ENCODE measurements at places on chromosomes 13 and 19.
A peak's percentile ranks its signal among the peaks of the same experiment; 100 is the strongest.

DNA sequence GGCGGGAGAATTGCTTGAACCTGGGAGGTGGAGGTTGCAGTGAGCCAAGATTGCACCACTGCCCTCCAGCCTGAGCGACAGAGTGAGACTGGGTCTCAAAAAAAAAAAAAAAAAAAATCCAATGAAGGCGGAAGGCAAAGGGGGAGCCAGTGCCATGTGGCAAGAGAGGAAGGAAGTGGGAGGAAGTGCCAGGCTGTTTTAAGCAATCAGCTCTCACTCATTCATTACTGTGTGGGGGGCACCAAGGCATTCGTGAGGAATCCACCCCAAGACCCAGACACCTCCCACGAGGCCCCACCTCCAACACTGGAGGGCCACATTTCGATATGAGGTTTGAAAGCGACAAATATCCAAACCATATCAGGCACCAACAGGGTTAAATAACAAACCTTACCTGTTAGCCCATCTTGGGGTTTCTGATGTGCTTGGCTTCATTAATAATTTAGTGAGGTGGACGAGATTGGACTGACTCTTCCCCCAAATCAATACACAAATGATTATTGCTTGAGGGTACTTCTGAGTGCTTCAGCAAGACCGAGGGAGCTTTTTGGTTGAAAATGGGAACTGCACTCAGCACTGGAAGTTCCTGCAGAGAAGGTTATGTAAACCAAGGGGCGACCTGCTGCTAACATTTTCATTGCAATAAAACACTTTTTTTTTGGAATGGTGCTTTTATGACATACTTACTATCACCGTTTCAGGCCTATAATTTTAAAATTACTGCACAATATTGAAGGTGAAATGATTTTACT lies 7.5 kb upstream of the LRP3 start:
- DNase-seq: no peak

DNA sequence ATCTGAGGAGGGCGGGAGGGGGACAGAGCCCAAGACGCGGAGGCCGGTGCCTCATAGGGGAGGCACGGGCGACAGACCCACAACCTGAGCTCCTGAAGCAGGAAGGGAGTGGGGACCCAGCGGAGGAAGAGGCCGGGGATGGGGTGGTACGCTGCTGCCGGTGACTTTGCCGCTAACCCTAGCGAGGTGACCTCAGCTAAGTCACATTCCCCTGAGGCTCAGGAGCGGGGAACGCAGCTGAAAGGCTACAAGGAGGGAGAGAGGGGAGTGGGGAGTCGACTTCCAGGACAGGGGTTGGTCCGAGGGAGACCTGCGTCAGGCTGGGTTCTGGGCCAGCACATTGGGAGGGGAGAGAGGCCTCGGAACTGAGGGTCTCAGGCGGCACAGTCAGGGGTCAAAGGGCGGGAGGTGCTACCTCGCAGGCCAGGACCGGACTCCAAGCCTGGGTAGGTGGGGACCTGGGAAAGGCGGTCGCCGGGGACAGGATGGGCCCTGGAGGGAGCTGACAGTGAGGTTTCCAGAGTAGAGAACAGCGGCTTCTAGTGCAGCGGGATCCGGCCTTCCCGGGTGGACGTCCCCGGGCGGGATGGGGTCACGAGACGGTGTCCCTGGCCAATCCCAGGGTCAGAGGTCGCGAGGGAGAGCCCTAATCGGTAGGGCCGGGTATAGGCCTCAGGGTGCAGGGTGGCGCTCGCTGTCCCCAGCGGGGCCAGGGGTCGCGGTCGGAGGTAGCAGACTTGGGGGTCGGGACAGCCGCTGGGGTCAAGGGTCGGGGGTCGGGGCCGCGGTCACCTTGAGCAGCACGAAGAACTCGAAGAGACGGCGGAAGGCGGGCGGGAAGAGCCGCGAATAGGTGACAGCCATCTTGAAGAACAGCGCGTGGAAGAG lies 699 bp downstream of the TMEM259 start:
- DNase-seq: no peak

GRCh38 chr13:109336730-109337129 lies 449.7 kb downstream of the IRS2 start:
- DNase-seq: peak; percentile 17

DNA sequence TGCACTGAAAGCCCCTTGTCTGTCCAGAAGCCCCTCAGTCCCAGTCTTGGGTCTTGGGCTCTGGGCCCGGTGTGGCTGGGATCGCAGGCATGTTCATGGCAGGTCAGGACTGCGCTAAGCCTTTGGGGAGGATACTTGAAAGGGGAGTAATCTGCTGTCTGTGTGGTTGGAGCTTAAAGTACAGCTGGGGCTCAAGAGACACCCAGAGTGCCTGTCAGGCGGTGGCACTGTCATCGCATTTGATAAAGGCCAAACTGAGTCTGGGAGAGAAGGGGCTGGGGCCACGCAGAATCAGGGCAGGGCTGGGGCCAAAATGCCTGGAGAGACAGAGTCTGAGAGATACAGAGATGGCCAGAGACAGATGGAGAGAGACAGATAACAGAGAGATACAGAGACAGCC lies 4.2 kb upstream of the CILP2 start:
- no peak for DNase-seq

- no peak for DNase-seq
Observed at GRCh38 chr19:35459414-35460082, 11.5 kb downstream of the FFAR2 start.

GRCh38 chr19:41537789-41538188 lies 38.2 kb upstream of the CEACAM21 start:
- DNase-seq: no peak

GRCh38 chr13:60260440-60260839 lies 96.7 kb upstream of the DIAPH3 start:
- no peak for DNase-seq

DNA sequence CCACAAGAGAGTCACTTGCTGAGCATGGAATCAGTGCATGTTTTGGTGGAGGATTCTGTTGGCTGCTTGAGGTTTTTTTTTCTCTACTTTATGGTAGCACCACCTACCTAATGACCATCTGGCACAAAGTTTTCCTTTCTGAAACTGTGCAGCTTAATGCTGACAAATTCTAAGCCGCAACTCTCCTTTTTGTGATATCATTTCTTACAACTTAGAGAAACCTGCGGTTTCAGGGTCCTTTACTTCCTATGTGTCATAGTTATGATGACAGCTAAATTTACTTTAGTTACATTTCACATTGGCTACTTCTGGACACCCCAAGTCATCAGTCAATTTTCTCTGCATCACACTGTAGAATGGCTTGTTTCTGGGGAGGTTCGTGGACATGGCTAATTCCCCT lies 115.4 kb upstream of the TMTC4 start:
- no peak for DNase-seq

GRCh38 chr13:32940601-32941000 lies 75.6 kb upstream of the KL start:
- DNase-seq: peak; percentile 25

DNA sequence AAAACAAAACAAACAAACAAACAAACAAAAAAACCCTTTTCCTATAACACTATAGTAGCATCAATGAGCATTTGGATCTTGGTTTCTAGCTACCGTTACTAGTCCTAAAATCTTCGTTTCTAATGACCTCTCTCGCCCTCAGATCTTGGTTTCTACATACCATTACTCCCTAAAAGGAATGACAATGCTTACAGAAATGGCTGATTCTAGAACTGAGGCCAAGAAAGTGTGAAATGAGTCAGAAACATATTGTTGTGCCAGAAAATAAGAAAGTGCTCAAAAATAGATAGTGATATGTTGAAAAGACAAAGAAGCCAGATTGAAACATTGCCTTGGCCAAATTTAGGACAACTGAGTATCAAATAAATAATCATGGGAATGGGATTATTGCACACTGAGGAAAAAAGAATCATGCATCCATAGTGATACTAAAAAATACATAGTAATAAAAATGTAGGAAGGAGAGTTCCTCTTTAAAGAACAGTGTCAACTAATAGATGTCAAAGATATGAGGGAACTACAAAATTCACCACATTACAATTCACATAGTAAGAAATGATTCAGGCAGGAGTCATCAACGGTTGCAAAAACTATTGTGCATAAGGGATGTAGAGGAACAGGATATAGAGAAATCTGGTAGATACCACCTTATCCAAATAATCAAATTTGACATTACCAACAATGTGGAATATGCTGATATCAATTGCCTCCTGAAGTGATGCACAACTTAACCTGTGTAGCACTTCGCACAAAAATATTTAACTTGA lies 386.6 kb downstream of the DIAPH3 start:
- peak; percentile 44 for DNase-seq

- DNase-seq: no peak
Observed at GRCh38 chr19:29079356-29080032, 133.5 kb downstream of the UQCRFS1 start.

DNA sequence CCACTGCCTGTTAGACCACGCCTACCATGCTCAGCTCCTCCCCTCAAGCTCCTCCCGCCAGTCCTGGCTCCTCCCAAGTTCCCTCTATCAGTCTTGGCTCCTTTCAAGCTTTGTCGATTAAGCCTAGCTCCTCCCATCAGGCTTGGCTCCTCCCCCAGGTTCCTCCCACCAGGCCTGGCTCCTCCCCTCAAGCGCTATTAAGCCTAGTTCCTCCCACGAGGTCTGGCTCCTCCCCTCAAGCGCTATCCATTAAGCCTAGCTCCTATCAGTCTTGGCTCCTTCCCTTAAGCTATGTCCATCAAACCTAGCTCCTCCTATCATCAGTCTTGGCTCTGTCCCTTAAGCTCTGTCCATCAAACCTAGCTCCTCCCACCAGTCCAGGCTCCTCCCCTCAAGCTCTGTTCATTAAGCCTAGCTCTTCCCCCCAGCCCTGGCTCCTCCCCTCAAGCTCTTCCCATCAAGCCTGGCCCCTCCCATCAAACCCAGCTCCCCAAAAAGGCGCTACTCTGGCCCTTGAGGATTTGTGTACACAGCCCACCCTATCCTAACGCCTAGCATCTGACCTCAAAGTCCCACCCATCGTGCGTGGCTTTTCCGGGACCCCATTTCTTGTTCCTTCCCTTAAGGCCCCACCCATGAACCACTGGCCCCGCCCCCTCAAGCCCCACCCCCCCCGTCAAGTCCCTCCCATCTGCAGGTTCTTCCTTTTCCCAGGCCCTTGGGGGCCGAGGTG lies 10.0 kb downstream of the CAMSAP3 start:
- no peak for DNase-seq

DNA sequence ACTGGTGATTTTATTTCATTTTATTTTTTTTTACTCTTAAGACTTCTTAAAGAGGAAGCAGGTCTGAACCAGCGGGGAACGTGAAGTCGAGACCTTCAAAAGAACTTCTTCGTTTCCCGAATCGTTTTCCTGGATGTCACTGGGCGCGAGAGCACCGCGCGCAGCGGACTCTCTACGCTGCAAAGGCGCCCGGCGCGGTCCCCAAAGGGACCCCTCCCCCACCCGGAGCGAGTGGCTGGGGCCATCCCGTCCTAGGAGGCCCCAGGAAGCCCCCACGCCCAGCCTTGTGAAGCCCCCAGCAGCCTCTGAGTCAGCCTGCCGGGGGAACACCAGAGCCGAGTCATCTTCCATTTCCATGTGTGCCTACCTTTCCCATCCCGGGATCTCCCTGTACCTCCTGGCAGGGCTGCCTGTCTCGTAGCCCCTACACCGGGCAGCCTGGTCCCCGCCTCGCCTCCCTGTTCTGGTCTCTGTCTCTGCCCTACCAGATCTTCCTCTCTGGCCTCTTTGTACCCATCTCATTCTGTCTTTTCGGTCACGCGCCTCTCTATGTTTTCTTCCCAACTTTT lies 608 bp downstream of the CD70 start:
- no peak for DNase-seq

DNA sequence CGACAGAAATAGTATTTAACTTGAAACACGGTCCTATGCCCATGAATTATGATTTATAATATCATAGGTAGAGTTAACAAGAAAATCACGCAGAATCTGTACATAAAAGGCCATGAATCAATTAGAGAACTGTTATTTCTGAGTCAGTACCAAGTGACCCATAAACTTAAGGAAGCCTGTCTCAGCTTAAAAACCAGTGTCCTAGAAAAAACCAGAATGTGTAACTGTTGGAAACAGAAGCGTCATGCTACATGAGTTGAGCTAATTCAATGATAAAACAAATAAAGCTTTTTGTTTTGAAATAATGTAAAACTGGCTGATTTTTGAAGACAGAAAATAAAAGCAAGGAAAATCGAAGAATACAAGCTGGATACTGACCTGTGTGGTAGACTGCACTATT lies 34.8 kb upstream of the SGCG start:
- DNase-seq: no peak

- no peak for DNase-seq
Observed at GRCh38 chr13:99367106-99367616, 60.0 kb upstream of the GPR183 start.

- no peak for DNase-seq
Observed at GRCh38 chr19:14166999-14167575, 30.7 kb upstream of the ASF1B start.

DNA sequence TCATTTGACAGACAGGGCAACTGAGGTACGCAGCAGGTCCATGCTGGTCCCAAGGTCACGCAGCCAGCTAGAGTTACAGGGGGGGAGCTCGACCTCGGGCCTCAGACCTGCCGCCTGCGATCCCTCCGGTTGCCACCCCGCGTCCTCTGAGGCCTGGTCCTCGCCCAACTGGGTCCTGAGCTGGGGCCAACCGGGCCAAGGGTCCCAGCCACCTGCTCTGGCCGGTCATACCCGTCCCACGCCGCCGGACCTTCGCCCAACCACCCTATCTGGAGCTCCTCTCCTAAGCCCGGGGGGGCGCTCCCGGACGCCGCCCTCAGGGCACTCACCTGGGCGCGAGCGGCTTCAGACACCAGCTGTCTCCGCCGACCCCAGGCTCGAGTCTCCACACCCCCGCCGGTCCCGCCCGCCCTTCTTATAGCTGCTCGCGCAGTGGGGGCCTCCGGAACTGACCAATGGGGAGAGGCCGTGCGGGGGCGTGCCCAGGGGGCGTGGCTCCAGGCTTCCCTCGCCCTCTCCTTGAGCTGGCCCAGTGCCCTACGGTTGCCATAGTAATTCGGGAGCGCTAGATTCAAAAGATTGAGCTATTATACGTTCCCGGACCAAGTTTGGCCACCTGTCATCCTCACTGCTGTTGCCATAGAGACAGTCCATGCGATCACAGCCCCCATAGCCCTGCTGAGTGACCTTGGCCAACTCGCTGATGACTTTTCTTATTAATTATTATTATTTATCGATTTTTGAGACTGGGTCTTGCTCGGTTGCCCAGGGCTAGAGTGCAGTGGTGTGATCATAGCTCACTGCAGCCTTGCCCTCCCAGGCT lies at the start of gene PLIN5:
Gene PLIN5, minus strand, starts transcription at position 389 of the 823 bp plus-strand sequence. CDS start 1,150 bp downstream, outside the sequence.
- DNase-seq: peak; percentile 79

DNA sequence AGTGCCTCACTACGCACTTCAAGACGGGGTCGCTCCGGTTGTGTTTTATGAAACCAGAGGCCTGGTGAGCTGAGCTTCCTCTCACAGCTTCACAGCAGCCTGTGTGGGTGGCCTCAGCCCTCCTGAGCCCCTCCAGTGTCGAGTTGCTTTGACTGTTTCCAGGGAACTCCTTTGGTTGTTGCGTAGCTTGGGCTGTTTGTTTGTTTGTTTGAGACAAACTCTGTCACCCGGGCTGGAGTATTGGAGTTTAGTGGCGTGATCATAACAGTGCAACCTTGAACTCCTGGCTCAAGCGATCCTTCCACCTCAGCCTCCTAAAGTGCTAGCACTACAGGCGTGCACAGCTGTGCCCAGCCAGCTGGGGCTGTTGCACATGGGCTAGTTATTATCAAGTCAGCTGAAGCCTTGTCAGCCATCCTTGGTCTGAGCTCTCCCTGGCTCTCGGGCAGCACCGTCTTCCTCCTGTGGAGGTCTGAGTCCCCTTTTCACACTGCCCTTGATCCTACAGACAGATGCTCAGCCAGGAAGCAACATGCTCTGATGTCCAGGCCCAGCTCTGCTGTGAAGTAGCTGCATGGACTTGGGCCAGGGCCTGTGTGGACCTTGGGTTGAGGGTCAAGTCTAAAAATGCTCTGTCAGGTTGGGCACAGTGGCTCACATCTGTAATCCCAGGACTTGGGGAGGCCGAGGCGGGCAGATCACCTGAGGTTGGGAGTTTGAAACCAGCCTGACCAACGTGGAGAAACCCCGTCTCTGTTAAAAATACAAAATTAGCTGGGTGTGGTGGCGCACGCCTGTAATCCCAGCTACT lies 10.2 kb downstream of the DOT1L start:
- DNase-seq: no peak
